Type B pancreatic cell (in vitro differentiated cells): ENCODE measurements at places on chromosomes 5 and 9. TPM values are rescaled to one million over a fixed set of nuclear protein-coding genes. Genes with fewer than 3 reads are reported as not detected.

GRCh38 chr9:90808890-90809685 is 7.5 kb downstream of the SYK start:
- DNase-seq: no peak

- no peak for DNase-seq
Measured at GRCh38 chr9:118711843-118712242, 657.4 kb downstream of the BRINP1 start.

- no peak for DNase-seq
Measured at GRCh38 chr9:32957358-32957757, 44.1 kb downstream of the APTX start.

IL9 gene
- total RNA-seq: not detected in 2 replicates
